ENCODE measurements at places on chromosomes 2 and 18.
A peak's percentile ranks its signal among the peaks of the same experiment; 100 is the strongest.

DNA sequence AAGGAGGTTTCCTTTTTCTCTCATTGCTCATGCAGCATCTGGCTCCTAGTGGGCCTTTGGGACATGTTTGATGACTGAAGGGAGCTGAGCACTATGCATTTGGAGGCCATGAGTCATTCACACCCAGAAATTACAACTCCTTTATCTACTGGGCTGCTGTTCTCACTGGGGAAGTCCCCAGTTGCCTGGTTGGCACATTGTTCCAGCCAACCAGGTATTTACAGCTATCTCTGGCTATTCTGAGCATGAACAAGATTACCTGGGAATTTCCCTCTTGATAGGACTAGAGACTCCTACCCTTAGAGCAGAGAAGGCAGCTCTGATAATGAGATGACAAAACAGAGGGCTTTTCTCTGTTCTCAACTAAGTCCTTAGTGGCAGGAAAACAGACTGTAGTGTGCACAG, 206.5 kb downstream of the SETBP1 start:
- H3K4me1 ChIP-seq = peaks cover 18% of the 10 kb centered on the region
- H3K36me3 ChIP-seq = no peaks in the 10 kb centered on the region
- H3K4me3 ChIP-seq = no peak overlapping the region
- peak overlapping the region; percentile 42 for H3K27ac ChIP-seq
- DNase-seq = peak; percentile 97

DNA sequence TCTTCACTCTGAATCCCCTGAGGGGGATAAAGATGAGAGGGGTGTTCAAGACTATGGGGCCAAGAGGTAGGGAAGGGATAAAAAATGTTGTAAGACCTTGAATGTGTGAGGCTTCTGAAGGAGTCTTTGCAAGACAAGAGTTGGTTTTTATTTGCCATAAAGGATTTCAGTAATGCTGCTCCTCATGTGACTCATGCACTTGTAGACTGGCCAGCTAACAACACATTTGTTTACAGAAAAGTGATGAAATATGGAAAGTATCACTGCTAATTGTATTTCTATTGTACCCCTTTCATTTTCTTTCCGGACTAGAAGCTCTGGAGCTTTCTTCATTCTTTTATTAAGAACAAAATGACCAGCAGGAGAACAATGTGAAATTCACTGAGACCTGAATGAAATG, 782.1 kb downstream of the EPHA4 start:
- no peaks in the 10 kb centered on the region for H3K4me1 ChIP-seq
- H3K27me3 ChIP-seq = no peaks in the 10 kb centered on the region
- DNase-seq = no peak

DNA sequence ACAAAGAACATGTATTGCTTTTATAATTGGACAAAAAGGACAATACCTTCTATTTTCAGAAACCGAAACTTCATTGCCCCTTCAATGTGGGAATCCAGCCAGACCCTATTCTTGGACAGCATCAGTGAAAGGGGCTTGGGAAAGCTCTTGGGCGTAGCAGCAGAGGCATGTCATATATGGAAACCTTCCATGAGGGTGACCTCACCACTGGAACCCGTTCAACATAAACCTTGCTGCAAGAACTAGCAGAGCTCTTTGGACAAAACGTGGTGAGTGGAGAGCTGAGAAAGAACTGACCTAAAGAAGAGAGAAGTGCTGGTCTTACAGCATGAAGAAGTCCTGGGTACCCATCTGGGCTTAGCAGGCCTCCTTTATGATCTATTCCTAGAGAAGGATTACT, 22.7 kb upstream of the ACTG2 start:
- H3K36me3 ChIP-seq = peaks cover 3% of the 10 kb centered on the region
- H3K4me3 ChIP-seq = no peak overlapping the region
- H3K4me1 ChIP-seq = no peaks in the 10 kb centered on the region
- no peaks in the 10 kb centered on the region for H3K27me3 ChIP-seq
- DNase-seq = no peak

DNA sequence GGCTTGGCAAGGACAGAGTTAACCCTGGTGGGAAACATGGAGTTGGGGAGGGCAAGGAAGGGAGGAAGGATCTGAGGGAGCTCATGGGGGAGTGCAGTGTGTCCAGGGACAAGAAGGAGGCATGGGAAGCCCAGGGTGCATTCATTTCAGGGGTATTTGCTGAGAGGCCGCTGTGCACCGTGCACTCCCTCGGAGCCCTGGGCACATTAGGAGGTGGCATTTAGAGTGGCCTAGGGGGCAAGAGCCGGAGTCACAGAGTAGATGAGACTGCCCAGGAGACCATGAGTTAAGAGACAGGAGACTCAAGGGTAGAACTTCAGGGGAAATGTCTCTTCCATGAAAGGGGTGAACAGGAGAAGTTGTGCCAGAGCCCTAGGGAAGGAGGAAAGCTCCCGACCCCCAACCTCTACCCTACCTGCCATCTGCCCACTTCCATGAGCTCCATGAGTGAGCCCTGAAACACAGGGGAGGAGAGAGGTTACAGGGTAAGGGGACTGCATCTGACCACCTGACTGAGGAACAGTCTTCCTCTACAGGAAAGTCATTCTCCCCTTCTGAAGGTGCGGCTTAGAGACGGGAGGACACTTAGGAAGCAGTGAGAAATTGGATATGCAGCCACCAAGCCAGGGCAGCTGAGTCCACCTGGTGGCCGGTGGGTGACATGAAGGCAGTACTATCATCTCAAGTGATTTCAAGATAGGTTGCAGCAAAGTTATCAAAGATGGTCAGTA, 58.5 kb upstream of the COPS8 start:
- no peak overlapping the region for H3K27ac ChIP-seq
- no peaks in the 10 kb centered on the region for H3K27me3 ChIP-seq
- no peaks in the 10 kb centered on the region for H3K36me3 ChIP-seq
- DNase-seq = peak; percentile 82

- peaks cover 3% of the 10 kb centered on the region for H3K36me3 ChIP-seq
- no peak overlapping the region for H3K4me3 ChIP-seq
- H3K4me1 ChIP-seq = no peaks in the 10 kb centered on the region
- no peak overlapping the region for H3K27ac ChIP-seq
- H3K27me3 ChIP-seq = no peaks in the 10 kb centered on the region
Observed at GRCh38 chr18:51066273-51066672, 36.3 kb downstream of the SMAD4 start.

DNA sequence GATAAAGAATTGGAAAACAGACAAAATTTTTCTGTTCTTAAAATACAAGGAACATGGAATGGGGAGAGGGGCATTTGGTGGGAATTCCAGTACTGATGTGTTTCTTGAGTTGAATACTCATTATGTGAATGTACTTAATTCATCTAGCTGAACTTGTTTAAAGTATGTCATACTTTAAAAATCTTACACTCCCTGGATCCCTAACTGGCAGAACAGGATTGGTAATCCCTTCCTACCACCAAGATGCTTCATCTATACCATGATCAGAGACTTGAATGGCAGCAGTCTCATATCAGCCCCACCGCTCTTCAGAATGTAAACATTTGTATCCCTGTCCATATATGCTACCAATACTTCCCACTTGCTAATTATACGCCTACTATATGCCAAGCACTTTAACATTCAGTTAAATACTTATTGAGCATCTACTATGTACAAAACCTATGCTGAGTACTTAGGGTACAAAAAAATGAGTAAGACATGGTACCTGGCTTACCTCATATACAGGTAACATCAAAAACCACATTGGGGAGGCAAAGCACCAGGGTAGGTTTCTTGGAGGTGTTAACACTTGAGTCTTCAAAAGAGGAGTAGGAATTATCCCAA, 5.3 kb downstream of the MEMO1 start:
- no peak overlapping the region for H3K4me3 ChIP-seq
- H3K27me3 ChIP-seq = no peaks in the 10 kb centered on the region
- no peaks in the 10 kb centered on the region for H3K36me3 ChIP-seq

DNA sequence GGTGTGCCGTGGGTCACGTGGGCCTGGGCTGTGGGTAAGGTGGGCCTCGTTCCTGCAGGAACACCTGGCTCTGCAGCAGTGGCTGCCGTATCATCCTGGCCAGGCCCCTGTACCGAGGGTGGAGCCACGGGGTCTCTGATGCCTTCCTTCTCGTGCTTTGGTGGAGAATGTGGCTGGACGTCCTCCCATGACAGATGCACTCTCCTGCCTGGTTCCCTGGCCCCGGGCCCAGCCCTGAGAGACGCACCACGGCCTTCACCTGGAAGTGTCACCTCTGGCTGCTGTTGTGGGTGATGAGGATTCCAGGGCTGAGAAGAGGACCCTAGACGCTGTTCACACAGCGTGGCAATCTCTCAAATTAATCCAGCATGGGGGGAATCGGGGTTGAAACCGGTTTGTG, 49.5 kb downstream of the NFATC1 start:
- H3K27me3 ChIP-seq = no peaks in the 10 kb centered on the region
- H3K4me3 ChIP-seq = no peak overlapping the region
- no peaks in the 10 kb centered on the region for H3K36me3 ChIP-seq
- peaks cover 3% of the 10 kb centered on the region for H3K4me1 ChIP-seq
- no peak overlapping the region for H3K27ac ChIP-seq
- no peak for DNase-seq

- no peaks in the 10 kb centered on the region for H3K27me3 ChIP-seq
- no peak for DNase-seq
- no peak overlapping the region for H3K27ac ChIP-seq
- H3K4me1 ChIP-seq = no peaks in the 10 kb centered on the region
- H3K36me3 ChIP-seq = peaks cover 2% of the 10 kb centered on the region
Observed at GRCh38 chr18:62974928-62975675, 259.8 kb downstream of the PHLPP1 start.

DNA sequence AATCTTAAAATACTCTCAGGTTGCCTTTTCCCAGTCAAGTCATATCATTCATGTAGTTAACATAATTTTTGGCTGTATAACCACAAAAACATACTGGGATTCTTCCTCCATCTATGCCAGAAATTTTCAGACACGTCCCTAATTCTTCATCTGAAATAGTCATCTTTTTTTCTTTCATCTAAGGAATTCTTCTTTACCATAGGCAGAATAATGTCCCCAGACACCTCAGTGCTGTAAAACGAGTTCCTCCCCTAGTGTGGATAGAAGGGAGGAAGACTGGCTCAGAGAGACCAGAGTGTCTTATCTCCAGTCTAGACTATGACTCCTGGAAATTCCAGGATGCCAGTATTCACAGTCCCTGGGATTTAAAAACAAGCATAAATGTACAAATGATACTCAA, 127.8 kb downstream of the MREG start:
- H3K36me3 ChIP-seq = no peaks in the 10 kb centered on the region
- H3K4me3 ChIP-seq = no peak overlapping the region
- H3K4me1 ChIP-seq = peaks cover 2% of the 10 kb centered on the region
- no peak for DNase-seq
- H3K27ac ChIP-seq = no peak overlapping the region

GRCh38 chr2:199602896-199603717, 145.4 kb upstream of the SATB2 start:
- no peak overlapping the region for H3K27ac ChIP-seq
- no peak overlapping the region for H3K4me3 ChIP-seq
- no peaks in the 10 kb centered on the region for H3K36me3 ChIP-seq
- H3K27me3 ChIP-seq = no peaks in the 10 kb centered on the region
- DNase-seq = no peak
- H3K4me1 ChIP-seq = no peaks in the 10 kb centered on the region

GRCh38 chr2:55934337-55934736, 10.8 kb upstream of the EFEMP1 start:
- H3K36me3 ChIP-seq = no peaks in the 10 kb centered on the region
- DNase-seq = no peak
- H3K27me3 ChIP-seq = no peaks in the 10 kb centered on the region
- H3K27ac ChIP-seq = no peak overlapping the region

DNA sequence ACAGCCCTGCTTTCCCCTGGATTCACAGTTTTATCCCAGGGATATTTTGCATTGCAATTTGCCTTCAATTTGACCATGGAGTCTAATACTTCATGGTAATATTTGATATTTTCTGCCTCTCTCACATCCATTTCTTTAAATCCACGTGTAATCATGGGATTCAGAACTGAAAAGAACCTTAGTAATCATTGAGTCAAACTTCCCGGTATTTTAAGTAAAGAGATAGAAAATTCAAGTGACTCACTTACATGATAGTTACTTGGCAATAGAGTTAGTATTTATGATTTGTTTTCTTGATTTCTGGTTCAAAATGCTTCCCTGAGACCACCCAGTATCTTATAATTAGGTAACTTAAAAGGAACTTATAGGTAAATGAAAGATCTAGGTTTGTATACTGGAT, 33.7 kb upstream of the CDC42EP3 start:
- no peak for DNase-seq
- H3K4me1 ChIP-seq = no peaks in the 10 kb centered on the region
- H3K27ac ChIP-seq = no peak overlapping the region
- peaks cover 2% of the 10 kb centered on the region for H3K27me3 ChIP-seq

DNA sequence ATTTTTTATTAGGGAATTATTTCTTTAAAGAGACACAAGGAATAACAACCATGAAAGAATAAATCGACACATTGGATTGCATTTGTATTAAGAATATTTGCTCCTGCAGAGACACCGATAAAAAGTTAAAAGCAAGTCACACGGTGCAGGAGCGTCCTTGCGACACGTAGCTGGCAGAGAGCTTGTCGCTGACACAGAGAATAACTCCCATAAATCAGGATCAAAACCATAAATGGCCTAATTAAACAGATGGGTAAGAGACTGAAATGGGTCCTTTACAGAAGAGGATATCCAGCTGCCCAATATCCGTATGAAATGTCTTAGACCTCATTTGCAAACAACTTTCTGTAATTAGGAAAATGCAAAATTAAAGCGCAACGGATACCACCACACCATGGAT, 126.1 kb upstream of the SNTG2 start:
- no peaks in the 10 kb centered on the region for H3K27me3 ChIP-seq
- DNase-seq = no peak
- H3K4me3 ChIP-seq = no peak overlapping the region
- H3K27ac ChIP-seq = no peak overlapping the region

GRCh38 chr18:5287854-5288253, 7.7 kb downstream of the ZBTB14 start:
- no peaks in the 10 kb centered on the region for H3K4me1 ChIP-seq
- no peaks in the 10 kb centered on the region for H3K27me3 ChIP-seq
- peaks cover 5% of the 10 kb centered on the region for H3K36me3 ChIP-seq
- no peak overlapping the region for H3K27ac ChIP-seq
- peak; percentile 36 for DNase-seq

DNA sequence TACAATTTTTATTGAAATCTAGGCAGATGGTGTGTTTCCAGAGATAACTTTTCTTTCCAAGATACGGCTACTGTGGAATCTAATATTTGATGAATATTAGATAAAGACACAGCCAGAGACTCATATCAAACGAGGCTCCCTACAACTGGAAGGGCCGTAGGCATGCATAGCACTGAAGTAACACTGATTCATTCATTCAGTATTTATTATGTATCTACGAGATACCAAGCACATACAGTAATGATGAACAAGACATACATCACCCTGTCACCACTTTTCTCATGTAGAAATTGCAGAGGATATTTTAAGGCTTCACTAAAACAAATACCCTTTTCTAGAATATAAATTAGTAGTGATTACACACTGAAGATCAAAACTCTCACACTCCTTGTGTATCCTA, 74.5 kb downstream of the KCTD18 start:
- no peaks in the 10 kb centered on the region for H3K36me3 ChIP-seq
- H3K27me3 ChIP-seq = no peaks in the 10 kb centered on the region
- no peak for DNase-seq
- no peak overlapping the region for H3K27ac ChIP-seq
- H3K4me3 ChIP-seq = no peak overlapping the region

- no peak overlapping the region for H3K4me3 ChIP-seq
- H3K36me3 ChIP-seq = no peaks in the 10 kb centered on the region
- no peak for DNase-seq
- H3K4me1 ChIP-seq = no peaks in the 10 kb centered on the region
Observed at GRCh38 chr2:174281736-174282135, 33.4 kb upstream of the OLA1 start.

GRCh38 chr18:48679236-48679635, 140.4 kb downstream of the CTIF start:
- no peak for DNase-seq
- no peak overlapping the region for H3K27ac ChIP-seq
- H3K4me3 ChIP-seq = no peak overlapping the region
- no peaks in the 10 kb centered on the region for H3K27me3 ChIP-seq
- no peaks in the 10 kb centered on the region for H3K36me3 ChIP-seq

GRCh38 chr2:237943395-237944094, 23.3 kb upstream of the UBE2F start:
- no peak for DNase-seq

Data from mesendoderm (in vitro differentiated cells).